ENCODE measurements at places on chromosomes 3 and 15.

- peak; percentile 22 for DNase-seq
Measured at GRCh38 chr3:127961963-127962362, 46.9 kb downstream of the KBTBD12 start.

GRCh38 chr3:125280668-125281361, 68.3 kb upstream of the SLC12A8 start:
- DNase-seq, result peak; percentile 72

DNA sequence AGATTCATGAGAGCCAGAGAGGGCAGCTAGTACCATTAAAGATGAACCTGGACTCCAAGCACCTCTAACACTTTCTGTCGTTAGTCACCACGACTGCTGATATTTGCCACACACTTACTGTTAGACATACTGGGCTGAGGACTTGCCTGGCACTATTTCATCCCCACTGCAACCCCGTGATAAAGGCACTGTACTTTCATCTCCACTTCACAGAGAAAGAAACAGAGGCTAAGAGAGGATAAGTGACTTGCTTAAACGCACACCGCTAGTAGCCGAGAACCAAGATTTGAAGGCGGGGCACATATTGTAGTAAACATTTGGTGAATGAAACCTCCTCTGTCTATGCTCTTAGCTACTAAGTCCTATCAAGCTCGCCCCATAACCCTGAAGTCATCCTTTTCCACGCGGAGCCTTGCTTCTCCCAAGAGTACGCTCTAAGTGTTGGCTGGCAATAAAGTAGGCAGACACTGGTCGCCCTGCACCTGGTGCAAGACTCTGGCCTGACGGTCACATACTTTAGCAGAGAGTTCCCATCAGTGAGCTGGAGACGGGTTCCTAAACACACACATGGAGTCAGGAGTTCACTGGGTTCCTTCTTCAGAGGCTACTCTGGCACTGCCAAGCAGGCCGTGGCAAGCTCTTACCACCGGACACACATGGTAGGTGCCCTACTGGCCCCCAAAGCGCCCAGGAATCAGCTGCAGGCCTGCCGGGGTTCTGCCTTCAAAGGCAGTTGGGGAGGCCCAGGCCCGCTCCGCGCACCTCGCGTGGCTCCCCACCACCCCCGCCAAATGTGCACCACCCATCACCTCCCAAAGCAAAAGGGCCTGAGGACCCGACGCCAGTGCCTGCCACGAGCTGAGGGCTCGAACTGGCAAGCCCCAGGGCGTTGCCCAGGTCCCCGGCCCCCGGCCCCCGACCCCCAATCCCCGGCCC, 951 bp downstream of the POMGNT2 start:
- DNase-seq, result no peak

DNA sequence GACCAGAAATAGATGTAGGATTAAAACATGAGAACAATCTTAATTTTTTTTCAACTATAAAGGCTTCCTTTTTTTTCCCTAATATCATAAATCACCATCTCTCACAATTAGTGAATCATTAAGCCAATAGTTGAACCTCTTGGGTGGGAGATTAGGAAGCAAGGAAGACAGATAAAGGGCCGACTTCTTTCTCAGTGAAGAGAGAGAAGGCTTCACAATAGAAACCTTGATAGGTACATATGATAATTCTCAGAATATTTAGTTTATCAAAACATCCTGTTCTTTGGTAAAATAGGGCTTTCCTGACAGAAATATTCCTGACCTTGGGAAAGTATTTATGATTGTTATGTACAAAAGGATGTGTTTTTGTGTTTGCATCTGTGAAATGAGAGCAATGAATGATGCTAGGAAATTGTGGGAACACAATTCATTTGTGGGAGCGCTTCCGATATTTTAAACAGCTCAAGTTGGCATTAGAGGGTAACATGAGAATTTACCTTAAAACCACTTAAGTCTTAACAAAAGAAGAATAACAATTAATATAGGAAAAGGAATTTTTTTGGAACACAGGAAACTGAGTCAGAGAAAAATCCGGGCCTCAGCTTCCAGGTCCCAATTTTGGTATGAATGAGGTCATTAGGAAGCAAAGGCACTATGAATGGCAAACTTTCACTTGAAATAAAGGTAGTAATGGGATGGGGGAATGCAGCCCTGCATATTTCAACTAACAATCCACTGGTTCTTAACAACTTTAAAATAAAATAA, 263.2 kb upstream of the TGFBR2 start:
- DNase-seq, result no peak

DNA sequence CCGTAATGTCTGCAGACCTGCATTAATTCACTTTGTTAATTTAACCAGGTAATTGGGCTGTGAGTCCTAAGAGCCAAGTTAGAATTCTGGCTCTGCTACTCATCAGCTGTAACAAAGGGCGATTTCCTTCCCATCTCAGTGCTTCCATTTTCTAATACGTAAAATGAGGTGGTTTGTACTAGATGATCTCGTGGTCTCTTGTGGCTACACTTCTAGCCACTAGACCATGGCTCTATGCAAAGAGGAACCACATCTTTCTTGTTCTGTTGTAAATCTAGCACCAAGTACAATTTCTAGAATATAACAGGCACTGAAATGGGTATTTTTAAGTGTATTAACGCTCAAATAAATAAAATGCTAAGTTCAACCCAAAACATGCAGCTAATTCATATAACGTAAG, 174.4 kb upstream of the THBS1 start:
- no peak for DNase-seq

DNA sequence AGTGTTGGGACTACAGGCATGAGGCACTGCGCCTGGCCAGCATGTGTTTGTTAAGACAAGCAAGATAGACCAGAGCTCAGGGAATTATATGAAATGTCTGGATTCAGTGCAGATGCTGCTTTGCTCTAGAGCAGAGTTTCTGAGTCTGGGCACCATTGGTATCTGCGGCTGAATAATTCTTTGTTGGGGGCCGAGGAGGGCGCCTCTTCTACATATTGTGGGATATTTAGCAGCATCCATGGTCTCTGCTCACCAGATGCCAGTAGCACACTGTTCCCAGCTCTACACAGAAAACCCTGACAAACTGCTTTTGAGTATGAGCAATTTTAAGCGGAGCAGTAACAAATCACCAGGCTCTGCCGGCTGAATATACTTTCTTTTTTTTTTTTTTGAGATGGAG, 3.6 kb upstream of the LDHAL6B start:
- DNase-seq, result no peak

GRCh38 chr3:128697341-128697740, 28.6 kb upstream of the RAB7A start:
- no peak for DNase-seq

- DNase-seq, result no peak
Measured at GRCh38 chr15:52520421-52520820, 8.3 kb downstream of the MYO5A start.

DNA sequence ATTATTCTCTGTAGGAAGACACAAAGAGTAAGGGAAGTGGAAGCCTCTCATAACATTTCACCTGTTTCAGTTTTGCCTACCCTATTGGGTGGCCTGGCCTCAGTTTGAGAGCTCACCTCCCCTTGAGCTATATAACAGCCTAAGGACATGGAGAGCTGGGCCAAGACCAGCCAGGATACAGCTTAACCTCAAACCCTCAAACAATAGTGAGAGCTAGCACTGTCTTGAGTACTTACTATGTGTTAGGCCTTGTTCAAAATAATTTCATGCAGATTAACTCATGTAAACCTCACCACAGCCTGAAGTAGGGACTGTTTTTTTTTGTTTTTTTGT, 15.0 kb upstream of the TBL1XR1 start:
- no peak for DNase-seq

DNA sequence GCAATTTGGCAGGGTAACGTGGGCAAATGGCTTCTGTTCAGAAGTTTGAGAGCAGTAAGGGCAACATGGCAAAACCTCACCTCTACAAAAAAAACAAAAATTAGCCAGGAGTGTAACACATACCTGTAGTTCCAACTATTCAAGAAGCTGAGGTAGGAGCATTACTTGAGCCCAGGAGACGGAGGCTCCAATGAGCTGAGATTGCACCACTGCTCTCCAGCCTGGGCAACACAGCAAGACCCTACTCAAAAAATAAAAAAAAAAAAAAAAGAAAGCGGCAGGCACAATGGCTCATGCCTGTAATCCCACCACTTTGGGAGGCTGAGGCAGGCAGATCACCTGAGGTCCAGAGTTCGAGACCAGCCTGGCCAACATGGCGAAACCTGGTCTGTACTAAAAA, 5.9 kb upstream of the INO80 start:
- no peak for DNase-seq

- DNase-seq, result peak; percentile 4
Measured at GRCh38 chr3:131933665-131934064, 101.1 kb downstream of the CPNE4 start.

DNA sequence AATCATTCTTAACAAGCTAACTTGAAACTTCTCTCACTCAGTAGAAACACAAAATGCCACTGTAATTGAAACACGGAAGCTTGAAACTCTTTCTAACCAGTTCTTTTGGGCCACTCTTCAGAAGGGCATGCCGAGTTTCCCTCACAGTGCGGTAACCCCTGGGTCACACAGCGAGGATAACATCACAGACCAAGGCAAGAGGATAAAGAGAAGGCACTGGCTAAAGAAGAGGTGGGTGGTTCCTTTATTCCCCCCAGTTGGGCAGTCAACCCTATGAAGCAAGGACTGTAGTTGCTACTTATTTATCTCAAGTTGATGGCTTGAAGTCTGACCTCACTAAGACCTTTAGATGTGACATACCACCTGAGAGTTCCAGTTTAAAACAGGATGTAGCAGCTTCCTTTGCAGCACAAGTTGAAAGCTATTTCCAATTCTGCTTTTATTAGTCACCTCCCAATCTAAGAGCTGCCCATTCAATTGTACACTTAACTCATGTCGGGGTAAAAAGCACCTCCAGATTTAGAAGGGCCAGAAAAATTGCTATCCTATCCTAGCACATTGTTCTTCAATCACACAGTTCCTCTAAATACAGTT, 272.4 kb downstream of the TIGIT start:
- no peak for DNase-seq

DNA sequence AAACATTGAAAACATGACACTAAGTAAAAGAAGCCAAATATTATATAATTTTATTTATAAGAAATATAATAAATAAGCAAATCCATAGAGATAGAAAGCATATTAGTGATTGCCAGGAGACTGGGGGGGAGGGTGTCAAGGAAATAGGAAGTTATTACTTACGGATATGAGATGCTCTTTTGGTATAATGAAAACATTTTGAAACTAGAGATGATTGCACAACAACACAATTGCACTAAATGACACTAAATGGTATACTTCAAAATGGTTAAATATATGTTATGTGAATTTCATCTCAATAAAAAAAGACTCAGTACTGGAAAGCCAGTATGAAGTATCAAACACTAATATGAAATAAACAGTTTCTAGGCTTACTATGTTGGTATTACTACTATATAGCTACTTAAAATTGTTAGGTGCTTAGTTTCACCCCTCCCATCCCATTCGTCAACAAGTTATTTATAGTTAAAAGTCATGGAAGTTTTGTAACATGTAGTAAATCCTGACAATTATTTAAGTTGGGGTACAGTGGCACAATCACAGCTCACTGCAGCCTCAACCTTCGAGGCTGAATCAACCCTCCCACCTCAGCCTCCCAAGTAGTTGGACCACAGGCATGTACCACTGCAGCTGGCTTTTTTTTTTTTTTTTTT, 43.7 kb downstream of the STAG1 start:
- no peak for DNase-seq

All from astrocyte of the spinal cord (primary cell).